Mammary epithelial cell (primary cell): ENCODE measurements at places on chromosomes 1 and 21. TPM values are rescaled to one million over a fixed set of nuclear protein-coding genes. Genes with fewer than 3 reads are reported as not detected.

SELP gene
- not detected in 2 replicates for total RNA-seq

DNA sequence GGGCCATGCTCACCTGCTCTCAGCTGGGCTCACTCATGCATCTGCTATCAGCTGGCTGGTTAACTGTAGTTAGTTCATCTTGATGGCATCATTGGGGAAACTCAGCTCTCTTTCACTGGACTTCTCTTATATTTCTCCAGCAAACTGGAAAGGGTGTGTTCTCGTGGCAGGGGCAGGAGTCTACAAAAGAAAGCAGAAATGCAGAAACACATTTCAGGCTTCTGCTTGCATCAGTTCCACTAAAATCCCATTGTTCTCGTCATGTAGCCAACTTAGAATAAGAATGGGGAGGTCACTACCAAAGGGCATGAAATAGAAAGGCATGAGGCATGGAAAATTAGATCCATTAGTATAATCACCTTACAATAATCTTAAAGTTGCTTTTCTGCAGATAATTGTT, 207.3 kb downstream of the NRIP1 start:
- DNase-seq, result no peak

GRCh38 chr1:244869364-244869827, 5.1 kb upstream of the HNRNPU start:
- no peak for DNase-seq

- no peak for DNase-seq
Observed at GRCh38 chr1:228770779-228771223, 35.5 kb downstream of the RHOU start.

DNA sequence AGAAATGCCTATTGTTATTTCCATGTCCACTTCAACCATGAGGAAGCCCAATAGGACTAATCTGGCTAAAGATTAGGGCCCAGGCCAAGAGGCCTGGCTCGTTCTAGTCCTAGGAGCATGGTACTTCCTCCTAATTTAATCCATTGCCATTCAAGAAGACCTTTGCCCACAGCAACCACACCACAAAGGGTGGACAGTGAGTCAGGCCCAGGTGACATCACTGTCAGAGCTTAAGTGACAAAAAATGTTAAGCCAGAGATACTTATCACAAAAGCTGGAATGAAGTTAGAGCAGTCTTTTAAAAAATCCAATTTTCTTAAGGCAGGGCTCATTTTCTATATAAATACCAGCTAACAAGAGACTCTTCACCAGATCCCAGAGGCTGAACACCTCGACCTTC, at the start of gene SPRR3:
TSS of gene SPRR3 (plus strand) at position 368 of the 400 bp plus-strand sequence. CDS start 1,272 bp downstream, outside the sequence.
- DNase-seq, result no peak

DNA sequence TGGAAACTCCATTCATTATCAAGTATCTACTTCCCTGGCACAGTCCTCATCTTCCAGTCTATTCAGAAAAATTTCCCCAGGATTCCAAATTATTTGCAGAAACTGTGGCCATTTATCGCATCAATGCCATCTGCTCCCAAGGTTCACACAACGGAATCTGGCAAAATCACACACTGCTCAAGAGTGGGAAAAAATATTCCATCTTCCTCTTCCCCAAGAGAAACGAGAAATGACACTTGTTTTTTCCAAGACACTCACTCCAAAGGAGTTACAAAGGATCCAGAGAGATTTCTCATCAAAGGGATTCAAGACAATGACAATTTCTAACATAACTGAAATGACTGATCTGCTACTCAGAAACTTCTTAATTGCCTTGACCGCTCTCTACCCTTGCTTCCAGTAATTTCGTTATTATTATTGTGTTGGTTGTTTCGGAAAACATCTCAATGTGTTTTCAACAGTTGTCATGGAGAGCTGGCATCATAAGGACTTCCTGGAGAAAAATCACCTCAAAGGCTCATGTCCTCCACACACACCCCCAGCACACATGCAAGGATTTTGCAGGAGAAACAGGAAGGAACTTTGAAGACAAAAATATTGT, 128.0 kb downstream of the PSMG1 start:
- DNase-seq, result no peak

DNA sequence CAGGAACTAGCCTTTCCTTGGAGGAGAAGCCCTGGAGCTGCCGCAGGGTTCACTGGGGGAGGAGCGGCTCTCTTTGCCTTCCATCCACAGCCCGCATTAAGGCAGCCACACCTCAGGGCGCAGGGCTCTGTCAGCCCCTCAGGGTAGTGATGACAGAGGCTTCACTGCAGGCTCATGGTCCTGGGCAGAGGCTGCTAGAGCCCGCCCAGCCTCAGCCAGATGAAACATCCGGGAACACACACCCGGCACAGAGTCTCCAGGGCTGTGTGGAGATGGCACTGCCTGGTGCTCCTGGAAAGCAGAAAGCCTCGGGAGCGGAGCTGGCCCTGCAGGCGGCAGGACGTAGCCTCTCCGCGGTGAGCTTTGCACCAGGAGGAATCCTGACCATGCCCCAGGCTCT, 29.4 kb upstream of the PEX10 start:
- DNase-seq, result no peak
